ENCODE measurements at places on chromosomes 3 and 15. TPM values are rescaled to one million over a fixed set of nuclear protein-coding genes. Genes with fewer than 3 reads are reported as not detected.

The NMNAT3 gene
- total RNA-seq: 8.3 TPM

The IGDCC3 gene
- total RNA-seq: 15.1 TPM

The PLD1 gene
- 71.1 TPM for total RNA-seq

The PCBP4 gene
- total RNA-seq: 48.6 TPM

The P2RY12 gene
- 0.07 TPM for total RNA-seq

The LMCD1 gene
- total RNA-seq: 185 TPM

The B2M gene
- 2,324 TPM for total RNA-seq

The AADAC gene
- total RNA-seq: 88.5 TPM

DNA sequence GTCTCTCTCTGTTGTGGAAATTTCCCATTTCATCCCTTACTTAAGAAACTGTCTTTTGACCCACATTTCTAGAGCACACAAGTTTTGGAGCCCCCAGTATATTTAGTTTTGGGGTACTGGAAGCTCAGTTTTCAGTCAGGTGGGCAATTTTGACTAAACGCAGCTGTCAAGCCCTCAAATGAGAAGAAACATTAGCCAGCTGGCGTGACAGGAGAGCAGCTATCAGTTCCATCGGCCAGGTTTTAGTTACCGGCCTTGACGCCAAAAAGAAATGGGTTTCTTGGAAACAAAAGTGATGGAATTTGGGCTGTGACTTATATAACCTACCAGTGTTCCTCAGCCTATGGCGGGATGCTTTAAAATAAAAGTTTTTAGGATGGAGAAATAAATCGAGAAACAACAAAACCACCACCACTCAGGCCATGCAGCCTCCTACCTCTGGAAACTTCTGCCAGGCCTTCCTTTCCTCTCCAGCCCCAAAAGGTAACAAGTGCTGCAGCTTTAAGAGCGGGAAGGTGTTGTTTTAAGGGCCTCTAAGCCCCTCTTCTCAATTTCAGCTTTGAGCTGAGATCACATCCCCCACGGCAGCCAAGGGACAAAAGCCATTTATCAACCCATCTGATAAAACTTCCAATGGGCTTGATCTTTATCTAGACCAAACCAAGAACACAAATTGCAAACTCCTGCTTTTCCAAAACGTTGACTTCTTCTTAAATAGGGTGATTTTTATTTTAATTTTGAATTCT is 18.3 kb downstream of the RGMA start:
- no peaks in the 10 kb centered on the region for H3K36me3 ChIP-seq
- DNase-seq: no peak
- no peak overlapping the region for H3K27ac ChIP-seq
- peaks cover 16% of the 10 kb centered on the region for H3K27me3 ChIP-seq
- no peaks in the 10 kb centered on the region for H3K4me1 ChIP-seq

DNA sequence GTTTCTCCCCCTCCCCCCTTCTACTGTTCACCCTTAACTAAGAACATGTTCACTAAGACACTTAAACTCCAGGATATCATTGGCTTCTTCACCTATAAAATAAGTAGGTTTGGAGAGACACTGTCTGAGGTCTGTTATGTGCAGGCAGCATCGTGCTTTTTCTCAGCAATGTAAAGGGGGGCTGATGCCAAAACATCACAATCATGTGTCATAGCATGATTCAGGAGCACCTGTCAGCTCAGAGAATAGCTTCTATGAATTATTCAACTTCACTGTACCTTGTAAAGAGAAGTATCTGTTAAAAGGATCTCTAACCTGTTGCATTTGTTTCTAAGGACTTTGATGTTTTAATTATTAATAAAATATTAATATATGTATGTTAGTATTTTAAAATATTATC is 211.4 kb upstream of the EPHA3 start:
- H3K27ac ChIP-seq: no peak overlapping the region
- no peak overlapping the region for H3K4me3 ChIP-seq
- no peaks in the 10 kb centered on the region for H3K36me3 ChIP-seq
- H3K27me3 ChIP-seq: no peaks in the 10 kb centered on the region
- H3K4me1 ChIP-seq: no peaks in the 10 kb centered on the region

DNA sequence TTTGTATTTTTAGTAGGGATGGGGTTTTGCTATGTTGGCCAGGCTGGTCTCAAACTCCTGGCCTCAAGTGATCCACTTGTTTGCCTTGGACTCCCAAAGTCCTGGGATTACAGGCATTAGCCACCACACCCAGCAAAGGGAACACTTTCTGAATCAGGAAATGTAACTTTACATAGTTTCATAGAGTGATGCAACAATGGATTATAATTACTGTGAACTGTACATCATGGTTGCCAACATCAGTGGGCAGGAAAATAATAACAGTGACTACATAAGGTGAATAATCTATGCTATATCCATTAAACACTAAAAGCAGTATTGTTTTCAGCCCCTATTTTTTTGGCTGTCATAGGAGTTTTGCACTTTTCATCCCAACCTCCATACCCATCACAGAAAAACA is 5.0 kb upstream of the KPNA1 start:
- no peak overlapping the region for H3K27ac ChIP-seq
- H3K36me3 ChIP-seq: no peaks in the 10 kb centered on the region
- no peak for DNase-seq

DNA sequence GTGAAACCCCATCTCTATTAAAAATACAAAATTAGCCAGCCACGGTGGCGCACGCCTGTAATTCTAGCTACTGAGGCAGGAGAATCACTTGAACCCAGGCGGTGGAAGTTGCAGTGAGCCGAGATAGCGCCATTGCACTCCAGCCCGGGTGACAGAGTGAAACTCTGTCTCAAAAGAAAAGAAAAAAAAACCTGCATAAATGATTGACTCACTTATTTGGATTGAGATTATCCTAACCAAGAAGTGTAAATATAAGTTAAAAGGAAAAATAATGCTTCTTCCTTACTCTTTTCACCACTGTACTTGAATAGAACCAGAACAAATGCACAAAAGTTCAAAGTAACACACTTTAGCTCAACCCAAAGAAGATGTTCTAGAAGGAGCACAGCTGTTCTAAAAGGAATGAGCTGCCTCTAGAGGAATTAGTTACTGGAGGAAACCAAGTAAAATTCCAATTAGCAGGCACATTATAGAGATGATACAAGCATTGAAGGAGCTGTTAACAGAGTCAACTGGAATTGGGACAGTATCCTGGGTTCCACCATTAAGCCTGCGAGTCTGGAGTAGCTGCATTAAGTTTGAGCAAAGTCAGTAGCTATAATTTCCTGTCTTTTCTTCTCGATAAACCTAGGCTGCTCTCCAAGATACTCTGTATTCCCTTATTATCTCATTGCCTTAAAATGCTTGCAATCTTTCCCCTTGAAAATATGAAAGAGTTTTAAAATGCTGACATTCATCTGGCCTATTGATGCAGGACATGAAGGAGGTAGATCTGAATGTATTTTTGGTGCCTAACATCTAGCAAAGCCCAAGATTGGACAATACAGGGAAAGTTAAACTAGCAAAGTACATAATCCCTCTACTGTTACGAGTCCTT is 9.5 kb downstream of the MTHFS start:
- H3K27ac ChIP-seq: peak overlapping the region; percentile 80
- peaks cover 24% of the 10 kb centered on the region for H3K4me1 ChIP-seq

DNA sequence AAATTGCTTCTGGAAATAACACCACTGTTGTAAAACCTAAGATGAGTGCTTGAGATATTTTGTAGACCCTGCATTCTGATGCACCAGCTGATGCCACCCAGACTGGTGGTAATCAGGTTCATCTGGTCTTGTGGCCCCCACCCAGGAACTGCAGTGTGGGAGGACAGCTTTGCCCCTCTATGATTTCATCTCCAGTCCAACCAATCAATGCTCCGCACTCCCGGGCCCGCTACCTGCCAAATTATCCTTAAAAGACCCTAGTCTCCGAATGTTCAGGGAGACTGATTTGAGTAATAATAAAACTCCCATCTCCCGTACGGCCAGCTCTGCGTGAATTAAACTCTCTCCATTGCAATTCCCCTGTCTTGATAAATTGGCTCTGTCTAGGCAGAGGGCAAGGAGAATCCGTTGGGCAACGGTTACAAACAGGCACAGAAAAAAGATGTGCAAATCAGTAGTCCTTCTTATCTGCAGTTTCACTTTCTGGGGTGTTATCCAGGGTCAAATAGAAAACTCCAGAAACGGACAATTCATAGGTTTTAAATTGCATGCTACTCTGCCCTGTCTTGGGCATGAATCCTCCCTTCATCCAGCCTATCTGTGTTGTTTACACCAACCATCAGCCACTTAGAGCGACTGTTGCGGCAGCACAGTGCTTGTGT is 29.2 kb upstream of the TRPM1 start:
- no peaks in the 10 kb centered on the region for H3K4me1 ChIP-seq
- H3K36me3 ChIP-seq: no peaks in the 10 kb centered on the region
- H3K27me3 ChIP-seq: no peaks in the 10 kb centered on the region

DNA sequence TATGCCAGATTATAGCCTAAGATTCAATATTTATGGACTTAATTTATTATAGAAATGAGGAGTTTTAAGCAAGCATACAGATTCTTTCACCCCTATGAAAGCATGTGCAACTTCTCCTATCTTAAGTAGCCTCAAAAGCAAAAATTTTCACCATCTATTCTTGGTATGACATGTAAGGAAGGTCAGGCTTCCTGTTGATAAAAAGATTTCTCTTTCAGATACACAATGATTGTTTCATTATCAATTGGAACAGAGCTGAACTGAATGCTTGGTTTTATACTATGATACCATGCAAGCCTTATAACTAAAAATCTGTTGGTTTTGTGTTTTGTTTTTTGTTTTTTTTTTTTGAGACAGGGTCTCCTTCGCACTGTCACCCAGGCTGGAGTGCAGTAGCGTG is 3.9 kb downstream of the GRK7 start:
- DNase-seq: no peak
- H3K36me3 ChIP-seq: no peaks in the 10 kb centered on the region

- no peaks in the 10 kb centered on the region for H3K36me3 ChIP-seq
- H3K4me3 ChIP-seq: no peak overlapping the region
- no peaks in the 10 kb centered on the region for H3K27me3 ChIP-seq
- peaks cover 4% of the 10 kb centered on the region for H3K4me1 ChIP-seq
These were observed 22.3 kb upstream of the PLXNA1 start for GRCh38 chr3:126960604-126960995.

DNA sequence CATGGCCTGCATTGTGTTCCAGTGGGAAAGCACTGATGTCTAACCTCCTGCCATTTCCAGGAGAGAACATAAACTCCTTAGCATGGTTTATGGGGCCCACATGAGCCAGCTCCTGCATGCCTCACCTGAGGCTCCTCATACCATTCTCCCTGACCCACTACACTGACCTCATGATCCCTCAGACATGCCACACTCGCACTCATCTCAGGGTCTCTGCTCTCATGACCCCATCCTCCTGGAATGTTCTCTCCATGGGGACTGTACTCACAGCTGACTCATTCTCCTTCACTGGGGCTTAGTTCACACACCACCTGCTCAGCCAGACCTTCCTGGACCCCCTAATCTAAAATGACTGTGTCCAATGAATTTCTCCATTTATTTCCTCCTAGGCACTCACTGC is 4.0 kb upstream of the LMCD1 start:
- no peaks in the 10 kb centered on the region for H3K27me3 ChIP-seq
- no peak for DNase-seq
- no peak overlapping the region for H3K27ac ChIP-seq
- peaks cover 23% of the 10 kb centered on the region for H3K4me1 ChIP-seq
- H3K36me3 ChIP-seq: no peaks in the 10 kb centered on the region

DNA sequence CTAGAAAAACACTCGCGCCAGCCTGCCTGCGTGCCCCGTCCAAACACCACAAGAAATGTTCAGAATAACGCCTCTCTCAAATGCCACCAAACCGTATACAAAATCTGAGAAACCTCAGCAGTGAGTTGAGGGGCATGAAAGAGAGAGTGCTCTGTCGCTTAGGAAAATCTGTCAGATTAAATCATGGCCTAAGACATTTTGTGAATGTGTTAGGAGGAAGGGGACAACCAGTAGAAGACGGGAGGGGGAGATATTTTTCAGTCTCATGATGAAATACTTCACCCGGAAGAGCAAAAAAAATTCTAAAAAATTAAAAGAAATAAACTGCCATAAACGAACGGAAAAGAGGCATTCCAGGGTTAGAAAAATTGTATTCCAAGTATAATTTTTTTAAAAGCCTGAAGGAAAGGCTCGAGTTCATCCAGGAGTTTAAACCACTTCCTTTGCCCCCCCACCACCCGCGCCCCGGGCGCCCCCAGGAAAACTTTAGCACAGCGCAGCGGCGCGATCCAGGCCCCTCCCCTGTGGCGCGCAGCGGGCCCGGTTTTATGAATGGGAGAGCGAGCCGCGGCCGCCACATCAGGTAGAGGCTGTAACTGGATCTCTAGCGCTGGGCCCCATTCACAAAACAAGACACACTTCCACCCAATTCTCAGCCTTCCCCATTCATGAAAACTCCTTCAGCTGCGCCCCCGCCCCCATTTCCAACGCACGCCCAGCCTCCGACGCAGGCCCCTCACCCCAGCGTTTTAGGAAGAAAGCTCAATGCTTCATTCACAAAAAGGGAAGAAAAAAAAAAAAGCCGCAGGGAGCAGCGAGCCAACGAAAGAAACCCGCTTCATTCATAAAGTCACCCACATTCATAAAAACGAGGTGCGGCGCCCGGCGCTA is 1.4 kb downstream of the ETV5 start:
- H3K27ac ChIP-seq: peak overlapping the region; percentile 21
- no peaks in the 10 kb centered on the region for H3K36me3 ChIP-seq
- DNase-seq: peak; percentile 81

DNA sequence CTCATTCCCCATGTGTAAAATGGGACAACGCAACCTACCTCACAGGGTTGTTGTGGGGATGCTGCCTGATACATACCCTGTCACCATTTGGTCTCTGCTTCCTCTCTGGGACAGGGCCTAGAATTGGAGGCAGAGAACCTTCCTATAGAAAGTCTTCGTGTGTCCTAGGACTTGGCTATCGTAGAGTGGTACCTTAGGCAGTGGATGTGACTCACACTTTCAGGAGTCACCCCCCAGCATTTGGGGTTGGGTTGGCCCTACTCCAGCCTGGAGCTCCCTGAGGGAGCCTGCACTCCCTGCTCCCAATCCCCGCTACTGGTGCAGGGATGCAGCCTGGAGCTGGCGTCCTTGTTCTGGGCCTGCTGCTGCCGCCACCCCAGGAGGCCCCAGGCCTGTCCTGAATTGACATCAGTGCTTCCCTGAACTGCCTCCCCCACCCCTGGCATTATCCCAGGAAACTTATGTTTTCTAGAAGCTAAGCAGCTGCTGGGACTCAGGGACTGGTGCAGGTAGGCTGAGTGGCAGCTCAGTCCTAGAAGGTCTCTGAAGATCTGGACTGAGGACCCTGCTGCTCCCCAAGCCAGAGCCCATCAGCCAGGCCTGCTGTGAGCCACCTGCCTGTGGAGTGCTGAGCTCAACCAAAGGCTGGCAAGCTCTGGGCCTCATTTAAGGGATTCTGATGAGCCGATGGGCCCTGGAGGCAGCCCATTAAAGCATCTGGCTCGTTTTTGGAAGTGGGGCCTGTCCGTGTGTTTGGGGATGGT is 9.9 kb downstream of the C15orf39 start:
- no peak overlapping the region for H3K27ac ChIP-seq
- H3K4me1 ChIP-seq: peaks cover 6% of the 10 kb centered on the region
- DNase-seq: no peak
- H3K4me3 ChIP-seq: no peak overlapping the region

DNA sequence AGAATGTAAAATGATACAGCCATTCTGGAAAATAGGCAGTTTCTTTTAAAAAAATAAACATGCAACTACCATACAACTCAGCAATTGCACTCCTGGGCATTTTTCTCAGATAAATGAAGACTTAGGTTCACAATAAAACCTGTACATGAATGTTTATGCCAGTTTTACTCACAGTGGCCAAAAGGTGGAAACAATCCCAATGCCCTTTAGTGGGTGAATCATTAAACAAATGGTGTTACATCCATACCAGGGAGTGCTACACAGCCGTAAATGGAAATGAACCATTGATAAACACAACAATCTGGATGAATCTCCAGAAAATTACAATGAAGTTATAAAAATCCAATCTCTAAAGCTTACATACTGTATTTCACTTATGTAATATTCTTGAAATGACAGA is 140.3 kb downstream of the ADAMTSL3 start:
- no peak overlapping the region for H3K4me3 ChIP-seq
- no peak overlapping the region for H3K27ac ChIP-seq
- H3K27me3 ChIP-seq: no peaks in the 10 kb centered on the region
- DNase-seq: no peak
